ENCODE measurements at places on chromosomes 2 and 18.

DNA sequence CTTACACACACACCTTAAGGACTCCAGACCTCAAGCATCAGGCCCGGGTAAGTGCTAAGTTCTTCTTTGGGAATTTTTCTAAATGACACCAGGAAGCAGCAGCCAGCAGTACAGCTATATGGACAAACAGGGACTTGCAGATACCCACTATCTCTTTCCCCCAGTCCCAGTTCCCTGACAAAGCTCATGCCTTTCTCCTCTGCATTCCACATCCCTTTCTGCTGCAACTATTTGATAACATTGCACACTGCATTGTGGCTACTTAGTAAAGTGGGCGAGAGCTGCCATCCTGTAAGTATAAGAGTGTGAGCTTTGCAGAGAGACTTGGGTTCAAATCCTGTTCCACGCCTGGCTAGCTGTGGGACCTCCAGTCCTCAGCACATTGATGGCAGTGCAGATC, 14.0 kb upstream of the CD226 start:
- DNase-seq: no peak

GRCh38 chr18:70332694-70333093, 43.8 kb downstream of the SOCS6 start:
- DNase-seq: no peak

DNA sequence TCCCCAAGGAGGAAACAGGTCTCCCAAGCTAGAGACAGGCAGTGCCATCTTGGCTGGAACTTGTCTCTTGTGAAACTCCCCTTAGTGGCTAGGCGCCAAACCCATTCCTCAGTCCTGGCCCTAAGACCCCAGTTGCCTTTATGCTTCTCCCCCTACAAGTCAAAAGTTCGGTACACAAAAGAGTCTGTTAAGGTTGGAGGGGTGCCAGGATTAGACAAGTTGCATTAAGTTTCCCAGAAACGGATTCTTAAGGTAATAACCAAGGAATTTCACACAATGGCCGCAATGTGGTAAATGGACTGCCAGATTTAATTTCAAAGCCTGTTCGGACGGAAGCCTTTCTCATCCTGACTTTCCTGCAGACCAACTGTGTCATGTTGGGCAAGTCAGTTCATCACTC, 80.7 kb downstream of the CCBE1 start:
- no peak for DNase-seq

- DNase-seq: no peak
Measured at GRCh38 chr18:55672574-55673361, 84.8 kb upstream of the TCF4 start.

DNA sequence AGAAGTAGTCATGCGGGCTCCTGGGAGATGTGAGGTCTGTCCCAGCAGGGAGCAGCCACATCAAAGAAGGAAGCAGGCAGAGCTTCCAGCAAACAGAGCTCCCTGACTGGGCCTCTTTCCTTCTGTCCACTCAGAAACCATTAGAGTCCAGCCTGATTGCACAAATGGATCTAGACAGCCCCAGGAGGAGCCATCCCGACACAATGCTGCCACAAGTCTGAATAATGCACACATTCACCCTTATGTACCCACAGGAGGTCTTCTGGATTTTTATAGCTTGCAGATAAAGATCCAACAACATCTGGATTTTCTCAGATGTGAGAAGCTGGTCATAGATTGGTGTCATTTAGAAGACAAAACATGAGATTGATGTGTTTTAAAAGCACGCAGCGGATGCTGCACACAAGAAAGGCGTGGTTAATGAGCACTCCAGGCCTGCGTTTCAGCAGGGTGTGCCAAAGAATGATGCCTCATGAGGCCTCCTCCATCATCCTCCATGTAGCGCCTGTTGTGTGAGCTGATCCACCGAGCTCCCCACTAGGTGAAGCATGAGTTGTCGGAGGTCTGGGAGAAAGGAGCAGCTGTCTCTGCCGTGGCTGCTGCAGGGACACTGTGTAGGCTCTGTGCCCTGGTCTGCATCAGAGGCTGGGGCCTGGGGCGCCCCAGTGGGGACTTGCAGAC, 60.6 kb downstream of the MTCL1 start:
- no peak for DNase-seq

DNA sequence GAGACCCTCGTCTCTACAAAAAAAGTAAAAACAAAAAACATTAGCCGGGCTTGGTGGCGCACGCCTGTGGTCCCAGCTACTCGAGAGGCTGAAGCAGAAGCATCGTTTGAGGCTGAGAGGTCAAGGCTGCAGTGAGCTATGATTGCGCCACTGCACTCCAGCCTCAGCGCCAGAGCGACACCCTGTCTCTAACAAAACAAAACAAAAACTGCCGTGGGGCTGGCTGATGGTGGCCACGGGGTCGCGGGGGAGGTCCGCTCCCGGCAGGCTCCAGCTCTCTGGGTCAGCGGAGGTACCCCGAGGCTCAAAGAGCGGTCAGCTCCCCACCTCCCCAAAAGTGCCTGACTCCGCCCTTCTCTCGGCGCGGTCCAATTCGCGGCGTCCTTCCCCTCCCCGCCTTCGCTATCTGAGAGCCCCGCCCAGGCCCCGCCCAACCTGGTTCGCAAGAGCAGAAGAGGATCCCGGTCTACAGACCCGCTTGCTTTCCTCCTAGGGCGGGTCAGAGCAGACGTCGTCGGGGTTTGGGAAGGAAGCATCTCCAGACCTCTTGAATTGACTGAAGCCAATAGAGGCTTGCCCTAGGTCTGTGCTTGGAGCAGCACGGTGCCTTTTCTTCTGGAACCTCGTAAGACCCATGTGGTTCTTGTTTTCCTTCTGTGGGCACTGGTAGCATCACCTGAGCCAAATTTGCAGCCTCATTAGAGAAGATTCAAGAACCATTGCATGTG, 7.8 kb downstream of the RAX start:
- no peak for DNase-seq

- no peak for DNase-seq
Measured at GRCh38 chr2:48417856-48418838, 111.8 kb upstream of the STON1 start.

- DNase-seq: no peak
Measured at GRCh38 chr2:34365932-34366331, 766.8 kb upstream of the FAM98A start.

DNA sequence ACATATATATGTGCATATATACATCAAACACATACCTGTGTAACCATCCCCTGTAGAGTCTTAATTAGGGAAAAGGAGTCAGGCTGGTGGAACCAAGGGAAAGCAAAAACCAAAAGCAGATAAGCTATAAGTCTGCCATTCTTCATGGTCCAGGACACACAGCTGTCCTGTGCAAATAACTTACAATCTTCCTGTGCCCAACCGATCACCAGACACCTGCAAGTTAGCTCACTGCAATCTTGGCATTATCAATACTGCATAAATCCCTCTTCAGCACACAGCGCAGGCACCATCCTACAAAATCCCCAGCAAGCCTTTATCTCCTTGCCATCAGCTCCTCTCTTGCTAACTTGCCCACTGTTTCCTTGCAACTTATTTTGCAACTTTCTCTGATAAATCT, 60.8 kb upstream of the DYNAP start:
- no peak for DNase-seq

GRCh38 chr2:200614249-200614648, 28.4 kb downstream of the AOX1 start:
- DNase-seq: no peak

GRCh38 chr18:57916684-57917083, 113.6 kb upstream of the ATP8B1 start:
- DNase-seq: no peak

DNA sequence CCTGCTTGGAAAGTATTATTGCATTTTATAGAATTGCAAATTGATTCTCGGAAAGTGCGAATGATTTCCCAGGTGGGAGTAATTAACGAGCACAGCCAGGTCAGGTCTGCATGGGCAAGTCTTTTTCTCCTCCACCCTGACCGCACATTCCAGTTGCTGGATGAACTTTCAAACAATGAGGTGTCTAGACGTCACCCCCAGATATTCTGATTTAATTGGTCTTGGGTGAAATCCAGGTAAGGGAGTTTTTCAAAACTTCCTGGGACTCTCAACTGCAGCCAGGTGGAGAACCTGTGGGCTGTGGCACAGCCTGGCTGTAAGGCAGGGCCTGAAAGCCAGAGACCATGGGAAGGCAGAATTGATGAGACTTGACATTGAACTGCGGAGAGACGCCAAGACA, 15.9 kb upstream of the RNF152 start:
- DNase-seq: no peak

- DNase-seq: no peak
Measured at GRCh38 chr18:77879829-77880228, 630.2 kb downstream of the GALR1 start.

GRCh38 chr18:46555724-46556123, 101.3 kb downstream of the LOXHD1 start:
- DNase-seq: no peak
